T-helper 9 cell (primary cell): ENCODE measurements at places on chromosomes 2 and 18.

- DNase-seq: no peak
Measured at GRCh38 chr2:9310377-9310776, 103.8 kb downstream of the ASAP2 start.

DNA sequence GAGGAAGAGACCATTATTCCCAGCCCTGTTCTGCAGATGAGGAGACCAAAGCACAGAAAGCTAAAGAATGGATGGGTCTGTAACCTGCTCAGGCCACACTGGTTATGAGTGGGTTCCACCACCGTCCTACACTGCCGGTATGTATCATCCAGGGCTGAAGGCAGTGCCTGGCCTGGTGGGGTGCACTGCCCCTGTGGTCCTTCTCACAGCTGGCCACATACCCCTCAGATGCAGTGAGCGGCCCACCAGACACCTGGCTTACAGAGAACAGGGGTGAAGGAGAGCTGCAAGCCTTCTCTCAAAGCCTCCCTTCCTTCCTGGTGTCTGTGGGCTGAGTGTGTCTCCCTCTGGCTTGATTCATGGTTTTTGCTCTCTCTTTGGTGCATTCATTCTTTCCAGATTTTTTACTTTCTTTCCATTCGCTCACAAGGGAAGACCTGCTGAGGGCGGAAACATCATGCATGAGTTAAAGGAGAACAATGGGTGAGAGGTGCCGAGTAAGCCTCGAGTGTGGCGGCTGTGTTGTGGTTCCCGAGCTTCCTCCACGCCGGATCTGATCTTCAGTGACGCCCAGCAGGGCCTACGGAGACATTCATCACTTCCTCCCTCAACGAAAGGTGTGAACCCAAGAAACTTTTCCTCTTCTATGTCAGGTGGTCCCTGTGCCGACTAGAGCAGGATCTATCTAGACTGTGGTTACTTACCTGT lies 62.1 kb upstream of the REL start:
- DNase-seq: peak; percentile 83

DNA sequence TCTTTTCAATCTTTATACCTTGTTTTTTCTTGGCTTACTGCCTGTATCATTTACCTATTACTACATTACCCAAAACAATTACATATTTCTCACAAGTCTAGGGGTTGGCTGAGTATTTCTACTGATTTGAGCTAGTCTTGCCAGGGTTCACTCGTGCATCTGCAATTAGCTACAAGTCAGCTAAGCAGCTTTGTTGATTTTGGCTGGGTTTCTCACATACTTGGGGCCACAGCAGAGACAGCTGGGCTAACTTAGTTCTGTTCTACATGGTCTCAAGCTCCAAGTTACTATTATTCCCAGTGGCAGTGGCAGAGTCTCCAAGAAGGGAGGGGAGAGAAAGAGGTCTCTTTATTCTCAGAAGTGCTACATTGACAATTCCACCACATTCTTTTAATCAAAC lies 54.7 kb upstream of the SP5 start:
- DNase-seq: no peak

DNA sequence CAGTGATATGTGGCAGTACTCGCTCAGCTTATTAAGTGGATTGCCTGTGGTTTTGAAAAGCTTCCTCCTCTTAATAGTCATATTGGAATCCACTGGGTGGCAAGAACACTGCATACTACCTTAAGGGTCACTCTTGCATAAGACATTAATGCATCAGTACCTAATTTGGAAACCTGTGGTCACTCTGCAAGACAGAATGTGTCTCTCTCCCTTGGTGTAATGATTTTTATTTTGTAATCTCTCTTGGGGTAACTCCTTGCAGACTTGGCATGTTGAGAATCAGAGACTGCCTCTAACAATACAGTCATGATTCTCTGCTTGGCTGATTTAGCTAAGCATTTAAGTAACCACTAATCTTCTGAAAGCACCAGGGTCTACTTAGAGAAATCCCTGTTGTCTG lies 33.0 kb upstream of the IER3IP1 start:
- DNase-seq: no peak

- DNase-seq: no peak
Measured at GRCh38 chr2:99737537-99737936, 247.7 kb upstream of the REV1 start.

- no peak for DNase-seq
Measured at GRCh38 chr2:134218414-134218813, 35.5 kb upstream of the MGAT5 start.

DNA sequence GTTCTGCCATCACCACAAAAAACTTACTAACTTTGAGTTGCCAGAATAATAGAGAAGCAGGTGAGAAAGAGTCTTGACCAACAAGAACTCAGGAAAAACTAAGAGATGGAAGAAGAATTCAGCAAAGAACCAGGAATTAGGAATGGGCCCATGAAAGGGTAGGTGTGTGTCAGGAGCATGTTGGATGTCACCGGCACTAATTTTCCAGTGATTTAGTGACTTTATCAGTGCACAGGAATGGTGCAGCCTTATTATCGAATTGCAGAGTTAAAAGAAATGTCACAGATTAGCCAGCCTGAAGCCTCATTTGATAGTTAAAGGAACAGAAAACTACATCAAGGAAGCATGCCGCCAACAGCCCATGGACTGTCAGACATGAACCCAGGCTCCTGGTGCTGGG lies 9.0 kb upstream of the BOD1L2 start:
- DNase-seq: no peak

GRCh38 chr18:74819433-74820059 lies 221.9 kb downstream of the ZNF407 start:
- DNase-seq: no peak

GRCh38 chr2:4144731-4145130 lies 441.4 kb downstream of the DCDC2C start:
- no peak for DNase-seq

DNA sequence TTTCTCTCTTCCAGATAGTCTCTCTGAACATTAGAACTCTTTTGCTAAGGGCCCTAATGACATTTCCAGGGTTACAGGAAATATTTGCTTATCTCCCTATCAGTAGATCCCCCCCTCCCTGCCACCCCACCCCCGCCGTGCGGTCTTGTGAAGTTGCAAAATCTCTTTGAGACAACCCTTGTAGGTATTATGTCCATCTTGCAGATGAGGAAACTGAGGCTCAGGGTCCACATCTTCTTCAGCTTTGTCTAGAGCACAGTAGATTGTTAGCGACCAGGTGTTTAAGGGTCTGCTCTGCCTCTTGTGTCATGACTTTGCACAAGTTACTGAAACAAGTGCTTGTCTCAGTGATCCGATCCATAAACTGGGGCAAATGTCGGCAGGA lies 65.8 kb upstream of the GATA6 start:
- DNase-seq: no peak

- DNase-seq: no peak
Measured at GRCh38 chr2:224428787-224429440, 27.0 kb upstream of the FAM124B start.

GRCh38 chr2:44533508-44533907 lies 171.8 kb downstream of the CAMKMT start:
- no peak for DNase-seq

DNA sequence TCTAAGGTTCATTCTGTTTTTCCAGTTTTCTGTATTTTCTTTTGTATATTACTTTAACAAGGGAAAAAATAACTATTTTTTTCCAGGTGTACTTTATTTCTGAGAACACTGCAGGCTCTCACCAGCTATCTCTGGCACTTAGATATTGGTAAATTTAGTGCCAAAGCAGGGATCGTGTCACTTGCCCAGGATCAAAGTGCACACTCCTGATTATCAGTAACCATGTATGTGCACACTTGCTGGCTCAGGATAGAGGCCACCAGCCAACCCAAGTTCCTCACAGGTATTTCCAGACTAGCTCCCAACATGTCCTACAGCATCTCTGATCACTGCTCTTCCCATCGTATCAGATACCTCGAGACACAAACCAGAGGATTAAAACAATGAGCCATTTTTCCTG lies 5.8 kb upstream of the FZD5 start:
- DNase-seq: no peak

DNA sequence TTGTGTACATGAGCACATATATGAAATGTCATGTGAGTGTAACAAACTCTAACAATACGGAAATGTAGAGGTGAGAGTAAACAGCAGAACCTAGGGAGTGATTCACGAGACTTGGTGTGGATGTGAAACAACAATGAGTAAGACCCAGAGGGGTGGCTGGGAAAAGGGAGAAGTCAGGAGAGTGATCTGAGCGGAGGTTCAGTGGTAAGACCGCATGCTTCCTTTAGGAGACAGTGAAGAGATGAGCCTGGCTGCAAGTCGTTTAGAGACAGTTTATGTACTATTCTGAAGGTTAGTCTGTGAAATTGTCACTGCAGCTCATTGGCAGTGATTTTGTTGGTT lies 150.6 kb downstream of the PRPF40A start:
- DNase-seq: no peak

DNA sequence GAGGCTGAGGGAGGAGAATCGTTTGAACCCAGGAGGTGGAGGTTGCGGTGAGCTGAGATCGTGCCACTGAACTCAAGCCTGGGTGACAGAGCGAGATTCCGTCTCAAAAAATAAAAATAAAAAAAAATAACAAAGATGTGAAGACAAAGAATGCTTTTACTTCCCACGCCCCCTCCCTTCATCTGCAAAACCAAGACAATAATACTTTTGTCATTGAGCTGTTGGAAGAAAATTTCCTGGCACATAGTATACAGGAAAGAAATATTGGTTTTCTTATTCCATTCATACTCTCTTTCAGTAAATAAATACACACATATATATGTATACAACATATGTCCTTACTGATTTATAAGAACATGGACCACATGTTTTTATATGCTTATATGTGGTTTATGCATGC lies 12.2 kb downstream of the GREB1 start:
- DNase-seq: no peak

- no peak for DNase-seq
Measured at GRCh38 chr18:58682429-58683069, 11.3 kb downstream of the MALT1 start.

GRCh38 chr2:7861910-7862702 lies 819.8 kb upstream of the ID2 start:
- no peak for DNase-seq

DNA sequence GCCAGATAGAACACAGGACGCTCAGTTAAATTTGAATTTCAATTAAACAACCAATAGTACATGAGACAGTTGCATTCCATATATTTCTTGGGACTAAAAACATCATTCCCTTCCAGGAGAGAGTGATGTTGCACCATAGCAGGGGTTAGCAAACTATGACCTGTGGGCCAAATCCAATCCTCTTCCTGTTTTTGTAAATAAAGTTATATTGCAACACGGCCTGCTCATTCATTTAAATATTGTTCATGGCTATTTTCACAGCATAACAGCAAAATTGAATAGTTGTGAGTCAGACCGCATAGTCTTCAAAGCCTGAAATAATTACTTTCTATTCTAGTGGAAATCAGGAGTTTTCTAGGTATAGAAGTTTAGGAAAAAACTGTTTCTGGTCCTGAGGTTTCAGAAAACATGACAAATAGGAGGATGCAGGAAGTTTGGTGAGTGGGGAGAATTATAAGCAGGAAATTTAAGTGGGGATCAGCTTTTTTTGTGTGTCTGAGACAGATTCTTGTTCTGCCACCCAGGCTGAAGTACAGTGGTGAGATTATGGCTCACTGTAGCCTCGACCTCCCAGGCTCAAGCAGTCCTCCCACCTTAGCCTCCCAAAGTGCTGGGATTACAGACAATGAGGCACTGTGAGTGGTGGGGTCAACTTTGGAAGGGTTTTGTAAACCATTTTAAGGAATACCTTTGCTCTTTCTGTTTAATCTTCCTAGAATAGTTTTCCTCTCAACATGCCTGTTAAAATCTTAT lies 131.5 kb downstream of the SOCS6 start:
- DNase-seq: no peak

DNA sequence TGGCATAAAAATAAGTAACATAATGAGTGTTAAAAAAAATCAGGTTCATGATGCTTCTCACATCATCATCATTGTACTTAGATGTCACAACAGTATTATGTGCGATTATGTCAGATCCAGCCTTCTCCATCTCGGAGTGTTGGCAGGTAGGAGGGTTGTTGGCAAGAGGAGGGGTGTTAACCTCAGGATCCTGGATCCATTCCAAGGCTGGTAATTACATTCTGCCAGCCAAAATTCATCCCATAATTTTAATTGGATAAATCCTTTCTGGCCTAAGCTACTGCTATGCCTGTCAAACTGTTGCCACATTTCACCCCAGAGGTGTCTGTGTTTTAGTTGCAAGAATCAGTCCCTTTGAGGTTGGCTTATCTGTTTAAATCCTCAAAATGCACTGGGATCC lies 891 bp upstream of the FTCDNL1 start:
- DNase-seq: no peak

GRCh38 chr2:117828870-117829269 lies 14.4 kb downstream of the DDX18 start:
- DNase-seq: no peak

GRCh38 chr2:84424152-84424551 lies 34.9 kb downstream of the SUCLG1 start:
- DNase-seq: no peak

DNA sequence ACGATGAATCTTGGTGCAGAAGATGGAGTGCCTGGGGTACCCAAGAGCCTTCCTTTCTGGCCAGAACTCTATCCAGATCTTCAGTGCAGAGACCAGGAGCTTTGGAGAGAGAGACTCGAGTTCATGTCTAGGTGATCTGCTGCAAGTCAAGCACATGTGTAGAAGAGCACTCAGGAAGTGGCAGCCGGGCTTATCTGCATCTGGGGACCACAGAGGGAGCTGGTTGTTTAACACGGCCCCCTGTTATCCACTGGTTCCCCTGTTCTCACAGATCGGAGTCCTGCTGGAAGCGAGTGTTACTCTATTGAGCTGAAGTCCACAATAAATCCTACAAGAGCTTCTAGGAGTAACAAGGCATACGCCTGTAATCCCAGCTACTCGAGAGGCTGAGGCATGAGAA lies 128.3 kb downstream of the ACOXL start:
- DNase-seq: no peak

- DNase-seq: no peak
Measured at GRCh38 chr18:14928396-14928795, 180.4 kb downstream of the ANKRD30B start.

DNA sequence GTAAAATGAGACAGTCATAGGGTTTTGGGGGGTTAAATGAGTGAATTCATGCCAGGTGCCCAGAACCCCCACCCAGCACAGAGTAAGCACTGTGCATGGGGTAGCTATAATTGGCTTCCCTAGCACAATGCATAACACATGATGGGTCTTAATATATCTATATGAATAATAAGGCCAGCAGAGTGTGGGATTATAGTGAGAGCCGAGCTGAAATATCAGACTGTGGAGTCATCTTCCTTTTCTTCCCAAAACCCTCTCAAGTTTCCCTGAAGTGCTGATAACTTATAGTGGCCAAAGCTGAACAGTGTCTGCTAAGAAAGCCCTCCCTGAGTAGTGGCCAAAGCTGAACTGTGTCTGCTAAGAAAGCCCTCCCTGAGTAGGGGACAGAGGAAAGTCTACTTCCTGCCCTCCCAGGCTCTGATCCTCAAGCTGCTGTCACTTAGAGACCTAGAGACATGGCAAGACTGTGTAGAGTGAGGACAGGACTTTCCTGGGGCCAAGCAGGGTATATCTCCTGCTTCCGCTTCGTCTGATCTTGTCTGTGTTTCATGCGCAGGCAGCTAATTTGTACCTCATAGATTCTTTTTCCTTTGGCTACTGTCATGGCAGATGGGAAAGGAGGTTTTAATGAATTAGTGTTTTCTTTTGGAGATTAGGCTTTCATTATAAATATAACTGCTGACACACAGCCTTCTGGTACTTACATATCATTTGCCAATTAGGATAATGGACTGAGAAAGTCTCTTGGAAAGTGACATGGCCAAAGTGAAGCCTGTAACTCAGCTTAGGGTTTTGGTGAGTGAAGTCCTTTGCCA lies 94.9 kb downstream of the FHOD3 start:
- DNase-seq: no peak
